ENCODE measurements at places on chromosomes 1 and 21.

DNA sequence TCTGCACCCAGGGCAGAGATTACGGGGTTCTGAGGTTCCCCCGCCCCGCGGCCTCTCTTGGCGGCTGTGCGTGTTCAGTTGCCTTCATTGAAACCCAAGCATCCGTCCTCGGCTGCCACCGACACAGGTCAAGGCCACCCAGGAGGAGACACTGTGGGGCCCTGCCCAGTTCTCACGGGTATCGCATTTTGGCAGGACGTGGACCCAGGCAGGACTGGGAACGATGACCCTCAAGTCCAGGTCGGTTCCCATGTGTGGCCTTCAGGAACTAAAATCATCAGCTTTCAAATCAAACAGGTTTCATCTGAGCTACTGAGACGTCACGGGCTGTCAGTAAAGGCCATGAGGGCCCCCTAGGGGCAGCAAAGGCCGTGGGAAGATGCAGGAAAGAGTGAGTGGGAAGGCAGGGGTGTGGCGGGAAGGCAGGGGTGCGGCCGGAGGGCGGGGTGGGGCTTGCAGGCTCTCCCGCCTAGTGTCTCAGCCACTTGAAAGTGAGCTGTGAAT, 7.0 kb upstream of the C1orf174 start:
- DNase-seq, result no peak

DNA sequence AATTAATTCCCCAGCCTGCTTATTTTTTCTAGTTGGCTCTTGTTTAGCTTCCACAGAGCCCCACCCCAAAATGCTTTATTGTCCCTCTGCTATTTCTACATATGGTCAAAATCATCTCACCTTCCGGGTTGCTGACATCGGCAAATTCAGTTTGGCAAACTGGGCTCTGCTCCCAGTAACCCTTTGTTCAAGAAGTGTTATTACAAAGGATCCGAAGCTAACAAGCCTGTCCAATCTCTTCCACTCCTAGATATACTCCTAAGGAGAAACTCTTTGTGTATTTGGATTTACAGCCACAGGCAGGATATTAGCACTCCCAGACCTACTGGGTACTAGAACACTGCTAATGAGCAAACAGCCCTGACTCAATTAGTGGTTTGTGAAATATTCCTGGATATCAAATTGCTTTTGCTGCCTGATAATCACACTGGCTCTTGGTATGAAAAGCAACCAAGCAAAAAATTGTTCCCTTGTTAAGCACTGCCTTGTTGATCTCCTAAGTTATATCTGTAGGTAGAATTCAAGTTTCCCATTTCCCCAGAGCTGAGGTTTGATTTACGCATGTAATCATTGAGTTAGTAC, 4.0 kb downstream of the JUN start:
- DNase-seq, result peak; percentile 28

GRCh38 chr1:167489571-167490340, 28.6 kb downstream of the CD247 start:
- DNase-seq, result no peak

DNA sequence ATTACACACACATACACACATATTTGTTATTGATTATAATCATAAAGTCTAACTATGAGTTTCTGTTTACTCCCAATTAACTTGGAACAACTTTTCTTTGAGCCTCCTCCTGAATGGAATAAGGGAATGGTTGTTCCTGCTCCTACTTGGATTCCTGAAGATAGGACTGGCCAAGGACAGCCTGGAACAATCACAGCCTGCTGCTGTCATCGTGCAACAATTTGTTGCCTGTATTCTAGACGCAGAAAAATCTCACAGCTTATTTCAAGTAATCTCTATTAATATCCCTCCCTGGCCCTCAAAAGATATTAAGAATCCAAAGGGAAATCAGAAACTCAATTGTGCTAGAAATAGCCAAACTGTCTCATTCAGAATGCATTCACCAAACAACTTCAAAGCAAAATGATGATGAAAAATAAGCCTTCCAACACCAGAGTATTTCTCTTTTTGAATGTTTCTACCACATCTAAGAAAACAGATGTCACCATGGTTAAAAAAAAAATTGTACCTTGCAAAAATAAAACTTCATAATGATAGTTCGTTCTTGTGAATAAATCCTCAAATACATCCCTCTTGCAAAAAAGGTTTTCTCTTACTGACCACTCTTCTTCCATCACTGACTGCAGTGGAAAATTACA, 30.9 kb downstream of the RCAN1 start:
- DNase-seq, result no peak

DNA sequence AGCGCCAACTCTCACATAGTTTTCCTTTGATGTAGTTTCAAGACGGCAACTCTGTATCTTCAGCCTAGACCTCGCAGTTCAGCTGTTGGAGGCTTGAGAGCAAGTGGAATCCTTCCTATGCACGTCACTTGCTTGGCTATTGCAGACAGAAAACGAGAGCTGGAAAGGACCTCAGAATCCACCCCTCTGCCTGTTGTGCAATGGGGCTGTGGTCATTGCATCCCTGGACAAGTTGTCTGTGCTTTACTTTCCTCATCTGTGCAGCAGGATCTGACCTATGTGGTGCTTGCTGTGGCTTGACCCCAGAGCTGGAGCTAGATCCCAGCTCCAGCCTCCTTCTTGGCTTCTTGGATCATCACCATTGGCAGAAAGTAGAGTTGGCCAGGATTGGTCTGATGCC, 50.0 kb upstream of the IGSF21 start:
- no peak for DNase-seq

DNA sequence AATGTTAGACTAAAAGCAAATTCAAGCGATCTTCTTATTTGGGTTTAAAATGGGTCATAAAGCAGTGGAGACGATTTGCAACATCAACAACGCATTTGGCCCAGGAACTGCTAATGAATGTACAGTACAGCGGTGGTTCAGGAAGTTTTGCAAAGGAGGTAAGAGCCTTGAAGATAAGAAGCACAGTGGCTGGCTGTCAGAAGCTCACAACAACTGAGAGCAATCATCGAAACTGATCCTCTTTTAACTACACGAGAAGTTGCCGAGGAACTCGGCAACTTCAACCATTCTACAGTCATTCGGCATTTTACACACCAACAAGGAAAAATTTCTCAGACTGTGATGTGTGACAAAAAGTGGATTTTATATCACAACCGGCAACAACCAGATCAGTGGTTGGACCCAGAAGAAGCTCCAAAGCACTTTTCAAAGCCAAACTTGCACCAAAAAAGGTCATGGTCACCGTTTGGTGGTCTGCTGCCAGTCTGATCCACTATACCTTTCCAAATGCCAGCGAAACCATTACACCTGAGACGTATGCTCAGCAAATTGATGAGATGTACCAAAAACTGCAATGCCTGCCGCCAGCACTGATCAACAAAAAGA, 47.9 kb downstream of the ASH1L start:
- DNase-seq, result no peak

DNA sequence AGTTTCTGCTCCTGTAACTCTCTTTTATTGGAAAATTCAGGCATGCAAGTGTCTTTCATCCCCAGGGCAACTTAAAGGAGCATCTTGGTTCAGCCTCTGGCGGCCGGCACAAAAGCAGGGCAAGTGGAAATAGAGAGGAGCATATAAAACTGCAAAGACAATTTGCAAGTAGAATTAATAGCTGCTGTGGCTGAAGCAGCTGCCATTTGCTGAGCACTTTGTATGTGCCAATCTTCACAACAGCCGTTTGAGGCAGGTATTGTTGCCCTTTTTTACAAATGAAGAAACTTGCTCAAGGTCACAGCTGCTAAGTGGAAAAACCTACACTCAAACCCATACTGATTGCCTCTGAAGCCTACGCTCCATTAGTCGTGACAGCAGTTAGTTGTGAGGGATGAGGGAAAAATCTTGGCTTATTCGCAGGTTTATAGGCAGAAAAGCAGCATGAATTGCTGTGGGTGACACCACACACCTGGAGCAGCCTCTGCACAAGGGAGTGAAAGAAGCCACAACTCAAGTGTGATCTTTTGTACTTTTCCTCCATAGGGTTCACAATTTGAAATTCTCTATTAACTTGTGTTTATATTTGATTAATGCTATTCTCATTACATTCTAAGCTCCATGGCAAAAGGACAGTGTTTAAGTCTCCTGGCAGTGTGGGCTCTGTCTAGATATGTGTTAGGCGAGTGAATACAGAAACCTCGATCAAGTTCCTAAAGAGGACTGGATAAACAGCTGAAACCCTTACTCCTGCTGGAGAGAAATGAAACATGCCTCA, 99.0 kb upstream of the BEND5 start:
- DNase-seq, result peak; percentile 9

GRCh38 chr21:37686991-37687810, 229.1 kb downstream of the KCNJ6 start:
- DNase-seq, result no peak

GRCh38 chr1:12039164-12039525, 19.8 kb downstream of the MIIP start:
- no peak for DNase-seq

GRCh38 chr21:17371450-17371849, 141.4 kb upstream of the CXADR start:
- no peak for DNase-seq

- no peak for DNase-seq
Measured at GRCh38 chr1:36322786-36323635, 434 bp downstream of the EVA1B start.

GRCh38 chr1:183702087-183702812, 49.1 kb upstream of the APOBEC4 start:
- no peak for DNase-seq

DNA sequence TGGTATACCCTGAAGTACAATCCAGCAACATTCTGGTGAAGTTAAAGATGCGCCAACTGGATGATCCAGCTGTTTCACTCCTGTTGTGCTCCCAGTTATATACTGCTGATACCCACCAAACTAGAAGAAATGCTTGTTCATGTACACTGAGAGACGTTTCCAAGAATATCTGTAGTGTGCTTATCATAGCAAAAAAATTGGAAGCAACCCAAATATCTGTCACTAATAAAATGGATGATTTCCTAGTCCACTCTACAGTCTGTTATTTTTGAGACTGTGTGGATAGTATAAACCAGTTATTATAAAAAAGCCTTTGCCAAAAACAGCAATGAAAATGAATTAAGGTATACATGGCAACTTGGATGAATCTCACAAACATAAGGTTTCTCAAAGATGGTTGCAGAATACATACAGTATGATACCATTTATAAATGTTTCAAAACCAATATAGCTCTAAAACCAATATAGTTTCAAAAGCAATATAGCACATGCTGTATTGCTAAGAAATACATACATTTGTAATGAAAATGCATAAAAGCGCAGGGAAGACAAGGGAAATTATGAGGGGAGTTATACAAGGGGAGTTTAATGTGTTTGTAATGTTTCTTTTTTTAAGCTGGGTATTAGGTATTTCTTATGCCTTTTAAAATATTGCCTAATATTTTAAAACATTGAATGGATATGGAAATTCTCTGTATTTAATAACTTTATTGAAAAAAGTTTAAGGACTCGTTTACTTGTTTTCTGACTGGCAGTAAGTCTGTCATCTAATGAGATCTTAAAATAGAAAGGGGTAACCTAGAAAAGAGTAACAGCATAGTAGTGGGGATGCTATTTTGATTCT, 36.5 kb downstream of the GPSM2 start:
- DNase-seq, result no peak

DNA sequence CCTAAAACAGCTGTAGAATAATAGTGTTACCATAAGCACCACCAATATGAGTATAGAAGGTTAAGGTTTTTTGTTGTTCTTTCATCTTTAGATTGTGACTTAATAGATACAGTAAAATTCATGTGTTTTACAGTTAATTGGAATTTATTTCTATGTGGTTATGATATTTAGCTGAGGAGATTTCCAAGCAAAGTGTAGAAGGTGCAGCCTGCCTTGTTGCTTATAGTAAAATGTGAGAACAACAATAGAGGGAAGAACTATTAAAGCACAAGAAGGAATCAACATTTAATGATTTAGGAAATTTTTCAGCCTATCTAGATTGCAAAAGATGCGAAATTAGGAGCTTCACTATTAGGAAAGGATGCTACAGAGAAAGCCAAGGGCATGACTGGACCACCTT, 47.9 kb downstream of the DESI2 start:
- DNase-seq, result no peak

GRCh38 chr1:58922302-58923089, 138.6 kb upstream of the JUN start:
- DNase-seq, result no peak

DNA sequence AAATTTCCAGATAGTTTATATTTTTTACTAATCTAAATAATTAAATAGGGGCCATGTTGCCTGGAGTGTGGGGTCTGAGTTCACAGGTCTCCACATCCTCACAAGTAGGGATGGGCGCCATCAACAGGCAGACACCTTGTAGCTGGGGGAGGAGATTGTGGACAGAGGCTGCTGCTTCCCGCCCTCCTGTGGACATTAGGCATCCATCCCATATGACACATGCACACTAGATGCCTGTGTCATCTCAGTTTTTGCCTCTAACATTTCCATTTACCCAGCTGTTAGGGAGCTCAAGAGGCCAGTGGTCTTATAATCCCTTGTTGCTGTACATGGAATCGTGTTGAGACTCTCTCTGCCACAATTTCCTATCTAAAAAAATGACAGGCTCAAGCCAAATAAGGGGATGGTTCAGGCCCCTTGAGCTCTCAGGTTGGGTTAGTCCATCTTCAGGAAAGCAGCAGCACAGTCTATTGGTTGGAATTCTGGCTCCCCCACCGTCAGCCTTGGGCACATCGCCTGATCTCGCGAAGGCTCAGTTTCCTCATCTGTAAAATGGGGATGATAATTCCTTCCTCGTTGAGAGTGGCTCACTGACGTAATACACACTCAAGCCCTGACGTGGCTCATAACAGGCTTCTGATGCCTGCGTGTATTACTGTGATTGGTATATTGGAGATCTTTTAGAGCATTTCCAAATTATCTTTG, 13.6 kb downstream of the LHX4 start:
- no peak for DNase-seq

- peak; percentile 48 for DNase-seq
Measured at GRCh38 chr1:212368073-212368484, 46.6 kb downstream of the PACC1 start.

GRCh38 chr1:205275133-205275532, 46.4 kb downstream of the NUAK2 start:
- no peak for DNase-seq

DNA sequence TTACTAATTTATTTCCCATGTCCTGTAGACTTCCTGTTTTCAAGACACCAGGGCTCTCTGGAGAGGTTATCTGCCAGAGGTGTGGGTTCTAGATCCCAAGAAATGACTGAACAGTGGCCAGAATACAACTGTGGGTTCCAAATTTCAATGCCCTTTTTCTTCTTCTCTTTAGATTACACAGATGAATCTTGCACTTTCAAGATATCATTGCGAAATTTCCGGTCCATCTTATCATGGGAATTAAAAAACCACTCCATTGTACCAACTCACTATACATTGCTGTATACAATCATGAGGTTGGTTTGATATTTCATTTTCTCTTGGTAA, 15.0 kb downstream of the IFNAR2 start:
- no peak for DNase-seq

DNA sequence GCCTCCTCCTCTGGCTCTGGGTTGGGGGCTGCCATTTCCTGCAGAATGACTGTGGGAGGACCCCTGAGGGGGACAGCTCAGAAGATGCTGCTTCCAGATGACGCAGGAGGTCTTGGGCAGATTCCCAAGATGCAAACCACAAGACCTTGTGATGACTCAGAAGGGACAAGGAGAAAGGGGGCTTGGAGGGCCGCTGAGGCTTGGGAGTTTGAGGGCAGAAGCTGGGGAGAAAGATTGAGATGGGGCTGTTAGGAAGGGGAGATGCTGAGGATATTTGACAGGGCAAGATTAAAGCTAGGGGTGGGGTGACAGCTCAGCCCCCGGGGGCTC, 7.5 kb downstream of the PTPRU start:
- DNase-seq, result no peak

GRCh38 chr1:99173282-99173681, 91.0 kb upstream of the PLPPR4 start:
- DNase-seq, result no peak
